ENCODE measurements at places on chromosomes 12 and 14.

DNA sequence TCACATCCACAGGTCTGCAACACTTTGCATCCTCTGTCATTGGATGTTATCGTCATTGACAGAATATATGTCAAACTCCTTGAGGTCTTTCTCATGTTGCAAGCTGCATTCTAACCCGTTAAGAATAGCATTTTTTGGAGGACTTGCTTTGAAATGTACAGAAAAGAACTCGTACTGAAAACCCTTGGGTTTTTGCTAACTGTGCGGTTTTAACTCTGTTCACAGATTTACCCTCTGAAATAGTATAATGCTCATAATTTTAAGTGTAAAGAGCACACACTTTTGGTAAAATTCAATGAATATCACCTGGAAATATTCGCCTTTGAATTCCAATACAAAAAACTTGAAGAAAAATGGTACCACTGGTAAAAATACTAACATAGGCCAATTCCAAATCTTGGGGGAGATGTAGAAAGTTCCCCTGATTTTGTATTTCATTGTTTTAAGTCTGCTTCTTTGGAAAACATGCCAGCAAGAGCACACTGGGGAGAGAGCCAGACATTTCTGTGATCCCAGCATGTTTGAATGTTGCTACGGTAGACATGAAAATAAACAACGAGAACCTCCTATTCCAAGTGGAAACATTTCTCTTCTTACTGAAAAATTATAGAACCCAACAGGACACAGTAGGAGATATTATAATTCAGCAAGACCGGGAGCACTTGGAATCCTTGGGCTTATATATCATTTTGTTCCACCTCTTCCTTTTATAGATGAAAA is 446.0 kb downstream of the AEBP2 start:
- no peak for DNase-seq

DNA sequence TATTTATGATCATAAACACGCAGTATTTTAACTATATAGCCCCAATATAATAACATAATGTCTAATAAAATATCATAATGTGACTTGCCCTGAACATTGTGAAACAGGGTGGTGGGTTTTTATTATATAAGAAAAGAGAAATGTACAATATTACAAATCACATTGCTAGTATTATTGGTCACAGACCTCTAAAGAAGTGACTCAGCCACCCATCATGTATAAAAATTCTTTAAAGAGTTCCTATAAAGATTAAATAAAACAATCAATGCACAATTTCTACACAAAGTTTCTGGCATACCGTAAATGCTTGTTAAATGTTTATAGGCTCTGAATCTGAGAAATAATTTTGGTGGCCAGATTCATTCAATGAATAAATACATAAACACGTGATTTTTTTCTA is 28.9 kb downstream of the ABCC9 start:
- DNase-seq = no peak

GRCh38 chr14:64910847-64911495 is 3.3 kb upstream of the CHURC1 start:
- DNase-seq = no peak

DNA sequence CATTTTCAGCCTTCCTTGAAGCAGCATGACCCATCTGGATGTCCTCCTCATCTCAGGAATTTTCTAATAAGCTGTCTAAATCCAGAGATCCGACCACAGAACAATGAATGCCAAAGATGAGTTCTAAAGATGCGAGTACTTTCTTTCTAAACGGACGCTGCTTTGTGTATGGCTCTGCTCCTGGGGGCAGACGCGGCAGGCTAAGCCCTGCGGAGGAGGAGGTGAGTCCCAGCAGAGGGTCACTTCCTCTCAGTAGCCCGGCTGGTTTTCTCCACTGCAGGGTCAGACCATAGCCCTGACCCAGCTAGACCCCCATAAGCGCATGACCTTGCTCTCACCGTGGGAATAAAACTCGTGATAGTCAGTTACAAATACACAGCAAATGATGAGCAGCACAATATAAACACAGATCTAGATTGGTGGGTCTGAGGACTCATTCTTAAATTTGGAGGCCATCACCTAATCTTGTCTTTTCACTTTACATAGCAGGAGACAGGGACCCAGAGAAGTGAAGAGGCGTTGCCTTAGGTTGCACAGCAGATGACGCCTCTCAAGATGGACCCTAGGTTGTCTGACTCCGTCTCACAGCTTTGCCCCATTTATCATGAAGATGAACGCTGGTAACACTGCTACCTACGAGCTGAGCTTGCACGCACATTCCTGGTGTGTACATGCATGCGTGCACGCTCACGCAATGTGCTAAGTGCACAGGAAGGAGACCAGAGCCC is 16.6 kb downstream of the SSH1 start:
- no peak for DNase-seq

DNA sequence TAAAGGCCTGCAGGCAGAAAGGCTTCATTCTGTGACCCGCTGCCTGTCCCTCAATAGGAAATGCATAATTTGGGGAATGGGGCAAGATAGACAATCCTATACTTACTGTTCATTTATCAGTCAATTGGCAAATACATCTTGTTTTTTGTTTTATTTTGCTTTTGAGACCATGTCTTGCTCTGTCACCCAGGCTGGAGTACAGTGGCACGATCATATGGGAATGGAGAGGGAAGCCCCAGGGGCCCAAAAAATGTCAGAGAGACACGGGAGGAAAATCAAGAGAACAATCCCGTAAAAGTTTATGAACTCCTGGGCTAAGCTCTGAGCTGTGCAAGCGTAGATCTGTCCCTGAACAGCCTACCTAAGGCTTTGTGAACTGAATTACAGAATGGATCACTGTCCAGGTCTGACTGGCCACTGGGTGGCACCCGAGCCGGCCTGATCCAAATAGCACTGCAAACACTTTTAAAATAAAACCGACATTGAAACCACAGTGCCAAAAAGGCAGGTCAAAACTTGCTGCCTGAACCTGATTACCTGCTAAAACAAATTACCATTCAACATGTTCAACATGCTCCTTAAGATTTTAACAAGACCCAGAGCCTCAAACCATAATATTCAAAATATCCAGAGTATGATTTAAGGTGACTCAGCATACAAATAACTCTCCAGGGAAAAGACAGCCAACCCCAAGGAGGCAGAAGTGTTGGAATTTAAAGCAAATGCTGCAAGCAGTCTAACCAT is 11.8 kb downstream of the COPS7A start:
- peak; percentile 9 for DNase-seq

DNA sequence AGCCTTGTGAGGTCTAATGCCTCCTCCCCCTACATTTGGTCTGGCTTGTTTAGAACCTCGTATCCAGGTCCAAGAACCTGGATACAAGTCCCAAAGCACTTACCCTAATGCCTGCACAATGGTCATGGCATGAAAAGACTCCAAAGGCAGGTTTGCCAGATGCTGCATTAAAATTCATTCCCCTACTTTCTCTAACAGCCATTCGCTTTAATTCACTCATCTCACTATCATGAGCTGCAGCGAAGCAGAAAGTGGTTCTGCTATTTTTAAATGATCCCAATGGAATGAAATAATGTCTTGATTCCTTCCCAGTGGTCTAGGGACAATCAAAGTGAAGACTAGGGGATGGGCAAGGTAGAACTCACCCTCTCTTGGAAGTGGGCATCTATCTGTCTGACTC is 72.5 kb upstream of the MAX start:
- no peak for DNase-seq

GRCh38 chr14:71610149-71610548 is 322.1 kb upstream of the RGS6 start:
- DNase-seq = no peak

DNA sequence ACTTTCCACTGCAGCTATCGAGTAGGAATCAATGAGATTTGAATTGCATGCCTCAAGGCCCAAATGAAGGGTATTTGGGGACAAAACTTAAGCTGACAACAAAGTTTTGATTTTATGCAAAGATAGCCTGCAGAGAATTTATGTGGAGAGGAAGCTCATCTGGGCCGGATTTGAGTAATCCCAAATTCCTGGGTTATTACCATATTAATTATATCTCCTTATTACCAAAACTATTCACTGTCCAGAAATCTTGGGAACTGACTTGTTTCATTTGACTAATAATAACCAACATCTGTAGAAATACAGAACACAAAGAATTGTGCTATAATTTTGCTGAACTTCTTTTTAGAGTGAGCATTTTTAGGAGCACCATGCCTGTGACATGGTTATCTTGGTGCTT is 70.4 kb downstream of the KITLG start:
- DNase-seq = no peak

- DNase-seq = no peak
Observed at GRCh38 chr14:101489092-101489760, 72.1 kb upstream of the DIO3 start.

DNA sequence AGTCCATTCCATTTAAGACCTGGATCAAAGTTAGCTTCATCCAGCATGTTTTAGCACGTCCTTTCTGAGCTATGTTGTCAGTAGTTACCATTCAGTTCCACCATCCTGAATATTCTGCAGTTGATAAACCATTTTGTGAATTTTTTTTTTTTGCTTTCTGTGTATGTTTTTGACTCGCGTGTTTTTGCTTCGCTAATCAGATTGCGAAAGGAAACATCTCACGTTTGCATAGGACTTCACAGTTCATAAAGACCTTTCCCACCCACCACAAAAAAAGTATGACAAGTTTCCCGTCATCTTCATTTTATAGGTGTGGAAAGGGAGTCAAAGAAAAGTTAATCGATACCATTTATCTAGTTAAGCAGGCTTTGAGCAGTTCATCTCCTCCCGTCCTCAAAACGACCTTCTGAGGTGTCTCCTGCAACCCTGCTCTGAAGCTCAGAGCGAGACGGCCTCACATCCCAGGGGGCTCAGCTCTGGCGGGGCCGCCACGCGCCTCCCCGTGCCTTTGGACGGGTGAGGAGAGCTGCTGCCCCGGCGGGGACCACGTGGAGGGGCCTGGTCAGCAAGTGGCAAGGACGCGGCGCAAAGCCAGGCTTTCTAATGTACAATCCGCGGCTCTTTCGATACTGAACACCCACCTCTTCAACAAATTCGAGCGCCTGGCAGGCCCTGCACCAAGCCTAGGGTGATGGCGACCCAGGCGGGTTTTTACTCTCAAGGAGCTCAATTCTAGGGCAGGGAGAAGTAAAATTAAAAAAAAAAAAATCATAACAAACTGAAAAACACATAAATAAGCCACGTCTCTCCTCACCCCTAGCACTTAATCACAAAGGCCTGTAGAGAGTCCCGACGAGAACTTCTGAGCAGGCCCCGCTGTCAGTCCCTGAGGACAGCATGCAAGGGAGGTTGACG is 988 bp upstream of the TMEM263 start:
- DNase-seq = no peak

GRCh38 chr12:113643177-113643974 is 171.7 kb upstream of the LHX5 start:
- DNase-seq = no peak

DNA sequence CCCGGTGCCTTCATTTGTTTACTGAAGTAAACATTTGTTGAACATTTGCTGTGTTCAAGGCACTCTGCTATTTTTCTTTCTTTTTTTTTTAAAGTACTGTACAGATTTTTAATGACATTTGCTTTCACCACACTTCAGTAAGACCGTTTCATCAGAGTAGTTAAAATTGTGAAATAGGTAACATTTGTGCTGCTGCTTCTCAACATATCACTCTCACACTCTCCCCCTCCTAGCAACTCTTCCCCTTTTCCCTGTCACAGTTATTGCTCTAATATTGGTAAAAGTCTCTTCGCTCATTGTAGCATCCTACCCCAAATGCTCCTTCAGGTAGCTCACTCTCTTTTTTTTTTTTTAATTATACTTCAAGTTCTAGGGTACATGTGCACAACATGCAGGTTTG is 49.6 kb downstream of the SRGAP1 start:
- no peak for DNase-seq

DNA sequence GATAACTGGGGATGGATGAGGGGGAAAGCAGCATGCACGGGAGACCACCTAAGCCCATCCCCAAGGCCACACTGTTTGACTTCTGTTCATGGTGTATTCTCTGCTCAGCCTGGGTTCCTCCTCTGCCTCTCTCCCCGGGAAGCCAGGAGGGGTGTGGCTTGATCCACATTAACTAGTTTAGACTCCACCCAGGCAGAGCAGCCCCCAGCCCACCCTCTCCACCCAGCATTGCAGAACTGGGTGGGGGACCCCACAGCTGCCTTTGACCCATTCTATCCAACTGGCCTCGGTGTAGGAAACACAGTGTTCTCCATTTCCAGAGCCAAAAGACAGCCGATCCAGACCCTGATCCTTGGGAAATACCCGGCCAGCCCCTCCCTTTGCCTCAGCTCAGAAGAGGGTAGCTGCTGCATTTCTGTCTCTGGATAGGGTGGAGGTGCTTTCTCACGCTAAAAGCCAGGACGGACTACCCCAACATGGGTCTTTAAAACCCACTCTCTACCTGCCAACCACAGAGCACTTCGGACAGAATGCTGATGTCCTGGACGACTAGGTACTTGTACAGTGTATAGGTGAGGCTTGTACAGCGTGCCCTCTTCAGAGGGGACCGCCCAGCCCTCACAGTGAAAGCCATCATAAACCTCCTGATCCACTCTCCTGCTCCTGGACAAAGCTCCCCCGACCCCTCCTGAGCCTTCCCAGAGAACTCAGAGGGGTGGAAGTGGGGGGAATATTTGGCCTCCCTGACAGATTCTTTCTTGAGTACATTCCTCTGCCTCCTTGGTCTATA is 9.4 kb downstream of the SPRYD3 start:
- DNase-seq = no peak

All from stimulated activated CD4-positive, alpha-beta T cell treated with anti-CD3 and anti-CD28 coated beads, Interleukin-2, amount 100 ng/mL, for 4 hours (primary cell).